Stimulated activated CD8-positive, alpha-beta memory T cell treated with anti-CD3 and anti-CD28 coated beads, Interleukin-4, amount 100 ng/mL, for 48 hours (primary cell): ENCODE measurements at places on chromosomes 13 and 19.

- DNase-seq, result no peak
Observed at GRCh38 chr13:105220881-105221280, 1314.6 kb downstream of the EFNB2 start.

DNA sequence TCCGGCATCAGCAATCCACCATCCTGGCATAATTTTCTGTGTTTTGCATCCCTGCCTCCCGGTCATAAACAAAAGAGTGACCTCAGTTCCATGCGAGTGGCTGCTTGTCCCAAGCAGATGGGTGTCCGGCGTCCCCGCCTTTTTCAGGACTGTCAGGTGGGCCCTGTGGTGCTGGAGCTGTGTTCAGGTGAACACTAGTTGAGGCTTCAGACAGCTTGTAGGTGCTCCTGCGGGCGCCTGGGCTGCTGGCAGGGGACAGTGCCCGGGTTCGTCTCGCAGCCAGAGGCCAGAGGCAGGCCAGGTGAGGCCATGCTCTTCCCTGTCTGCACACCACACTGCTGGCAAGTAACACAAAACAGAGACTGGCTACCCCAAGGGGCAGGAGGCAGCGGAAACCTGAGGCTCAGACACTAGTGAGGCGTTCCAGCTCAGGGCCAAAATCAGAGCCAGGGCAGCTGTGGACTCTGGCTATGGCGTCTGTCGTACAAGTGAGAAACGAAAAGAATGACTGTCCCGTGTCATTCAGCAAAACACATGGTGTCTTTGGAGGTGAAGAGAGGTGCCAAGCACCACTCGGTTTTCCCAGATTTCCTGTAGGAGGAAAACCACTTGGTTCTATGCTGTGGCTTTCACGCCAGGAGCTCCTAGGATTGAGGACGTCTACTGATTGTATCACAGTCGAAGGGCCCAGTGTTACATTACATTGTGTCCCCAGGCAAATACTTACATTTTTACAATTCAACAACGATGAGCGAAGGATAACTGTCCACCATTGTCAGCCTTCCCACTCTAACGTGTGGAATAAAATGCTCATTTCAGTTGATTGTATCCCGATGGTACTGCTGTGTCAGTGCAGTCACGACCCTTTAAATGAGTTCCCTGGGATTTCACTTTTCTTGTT is 104.0 kb downstream of the ATP11A start:
- DNase-seq, result no peak

DNA sequence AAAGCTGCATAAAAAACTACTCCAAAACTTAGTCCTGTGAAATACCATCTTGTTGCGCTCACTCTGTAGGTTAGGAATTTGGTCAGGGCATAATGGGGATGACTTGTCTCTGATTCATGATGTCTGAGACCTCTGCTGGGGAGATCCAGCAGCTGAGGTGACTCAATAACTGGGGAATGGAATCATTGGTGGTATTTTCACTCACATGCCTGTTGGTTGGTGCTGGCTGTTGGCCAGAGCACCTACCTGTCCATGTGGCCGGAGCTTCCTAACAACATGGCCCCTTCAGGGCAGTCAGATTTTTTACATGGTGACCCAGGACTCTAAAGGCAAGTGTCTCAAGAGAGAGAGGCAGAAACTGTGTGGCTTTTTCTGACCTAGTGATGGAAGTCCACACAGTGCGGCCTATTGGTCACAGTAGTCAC is 7.4 kb upstream of the ESD start:
- DNase-seq, result no peak

GRCh38 chr13:73937441-73937840 is 196.8 kb downstream of the KLF12 start:
- no peak for DNase-seq

DNA sequence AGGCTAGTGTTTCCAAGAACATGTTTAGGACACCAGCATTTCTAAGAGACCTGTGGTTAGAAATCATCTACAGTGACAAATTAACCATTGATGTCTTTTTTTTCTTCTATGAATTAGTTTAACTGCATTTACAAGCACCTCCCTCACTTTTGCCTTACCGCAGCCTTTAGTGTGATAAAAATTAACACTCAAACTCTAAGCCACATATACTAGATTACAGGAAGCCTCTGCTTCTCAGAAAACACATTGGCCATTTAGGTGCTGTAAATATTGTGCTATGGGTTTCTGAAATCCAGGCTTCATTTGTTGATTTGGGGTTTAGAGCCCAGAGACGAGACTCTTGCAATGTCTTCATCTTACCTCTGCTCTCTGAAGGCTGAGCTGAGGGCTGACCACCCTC is 34.6 kb upstream of the OLFM4 start:
- DNase-seq, result no peak
